Esophagus squamous epithelium (tissue), 5 donors: ENCODE measurements at places on chromosomes 2 and 18. TPM values are rescaled to one million over a fixed set of nuclear protein-coding genes. Genes with fewer than 3 reads are reported as not detected.

Gene CPLX4
- total RNA-seq: not detected

Gene FAM237A
- total RNA-seq: not detected

Gene BOLL
- not detected for total RNA-seq

GRCh38 chr2:27689424-27689823 is 25.7 kb downstream of the SLC4A1AP start:
- DNase-seq: no peak

GRCh38 chr2:195407783-195408182 is 249.2 kb upstream of the SLC39A10 start:
- DNase-seq: no peak

- no peak for DNase-seq
Measured at GRCh38 chr2:232455426-232456255, at the start of gene ALPI. Gene ALPI (plus strand): TSS chr2:232456153. CDS start chr2:232456200, 47 bp downstream.

DNA sequence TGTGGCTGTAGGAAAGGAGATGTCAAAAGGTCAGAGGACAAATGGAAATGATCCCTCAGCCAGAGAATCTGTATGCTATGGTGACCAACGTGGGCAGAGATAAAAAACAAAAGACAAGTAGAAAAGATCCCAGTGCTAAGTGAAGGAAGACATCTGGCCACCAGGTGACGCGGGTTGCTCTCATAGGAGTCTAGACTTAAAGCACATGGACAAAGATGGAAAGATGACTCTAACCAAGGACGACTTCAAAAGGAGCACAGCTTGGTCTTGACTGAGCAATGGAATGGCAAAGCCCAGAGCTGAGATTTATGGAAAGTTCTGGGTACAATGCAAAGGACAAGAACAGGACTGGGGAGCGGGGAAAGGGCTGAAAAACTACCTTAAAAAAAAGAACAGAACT is 96.8 kb downstream of the CLIP4 start:
- no peak for DNase-seq

DNA sequence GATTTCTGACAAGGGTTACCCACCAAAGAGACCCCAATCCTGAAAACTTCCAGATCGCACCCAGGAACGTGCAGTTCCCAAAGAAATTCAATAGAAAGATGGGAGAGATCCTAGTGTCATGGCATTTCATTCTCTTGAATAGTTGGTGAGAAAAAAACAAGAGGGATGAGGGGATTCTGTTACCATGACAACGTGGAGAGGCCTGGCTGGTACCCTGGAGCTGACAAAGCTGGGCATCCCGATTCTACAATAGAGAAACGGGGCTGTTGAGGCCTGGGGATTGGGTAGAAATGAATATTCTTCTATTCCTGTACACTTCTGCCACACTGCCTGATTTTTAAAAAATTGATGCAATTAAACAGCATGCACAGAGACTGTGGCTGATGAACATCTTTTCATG is 41.0 kb downstream of the POLE4 start:
- no peak for DNase-seq

DNA sequence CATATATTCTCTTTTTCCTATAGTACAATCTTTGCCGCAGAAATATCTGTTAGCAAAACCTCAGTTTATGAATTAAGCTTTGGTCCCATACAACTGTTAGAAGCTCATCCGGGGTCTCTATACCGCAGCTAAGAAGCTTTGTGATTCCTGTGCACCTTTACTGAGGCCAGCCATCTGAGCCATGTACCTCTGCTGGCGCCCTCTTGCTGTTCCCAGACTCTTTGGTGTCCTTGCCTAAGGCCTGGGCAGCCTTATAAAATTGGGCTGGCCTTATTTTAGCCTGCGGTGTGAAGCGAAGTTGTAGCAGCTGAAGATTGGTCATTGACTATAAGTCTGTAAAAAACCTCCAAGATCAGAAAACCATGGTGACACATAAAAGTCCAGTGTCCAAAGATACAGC is 1135.1 kb upstream of the CHAC2 start:
- DNase-seq: no peak
